ENCODE measurements at places on chromosomes 1 and 21.

DNA sequence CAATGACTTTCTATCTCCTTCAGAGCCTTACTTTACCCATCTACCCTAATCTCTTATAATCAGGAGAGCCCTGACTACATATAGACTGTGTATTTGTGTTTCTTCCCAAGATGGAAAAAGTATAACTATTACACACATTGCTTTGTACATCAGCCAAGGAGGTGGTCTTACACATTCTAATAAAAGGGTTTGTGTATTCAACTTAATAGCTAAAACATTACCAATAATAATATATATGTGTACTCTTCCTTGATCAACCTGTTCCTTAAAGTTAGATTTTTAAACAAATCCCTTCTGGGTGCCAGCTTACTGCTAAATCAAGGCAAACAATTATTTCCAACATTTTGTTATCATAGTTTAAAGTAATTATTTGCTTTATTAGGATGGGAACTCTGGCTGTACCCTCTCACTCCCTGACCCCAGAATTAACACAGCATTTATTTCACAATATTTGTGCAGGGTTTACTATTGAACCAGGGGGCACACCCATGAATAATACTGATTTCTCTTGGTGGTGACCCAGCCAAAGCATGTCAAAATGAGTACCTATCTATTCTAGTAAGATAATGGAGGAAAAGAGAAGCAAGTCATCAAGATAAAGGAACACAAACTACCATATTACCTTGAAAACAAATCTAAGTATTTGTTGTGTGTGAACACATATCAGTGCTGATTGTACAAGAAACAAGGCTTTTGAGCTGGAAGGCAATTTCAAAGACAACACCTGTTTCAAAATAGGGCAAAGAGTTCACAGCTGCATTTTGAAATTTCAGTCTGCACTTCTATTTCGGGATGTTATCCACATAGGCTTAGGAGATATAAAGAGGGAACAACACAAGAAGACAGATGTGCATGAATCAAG lies 30.1 kb upstream of the SLC45A3 start:
- DNase-seq: no peak

DNA sequence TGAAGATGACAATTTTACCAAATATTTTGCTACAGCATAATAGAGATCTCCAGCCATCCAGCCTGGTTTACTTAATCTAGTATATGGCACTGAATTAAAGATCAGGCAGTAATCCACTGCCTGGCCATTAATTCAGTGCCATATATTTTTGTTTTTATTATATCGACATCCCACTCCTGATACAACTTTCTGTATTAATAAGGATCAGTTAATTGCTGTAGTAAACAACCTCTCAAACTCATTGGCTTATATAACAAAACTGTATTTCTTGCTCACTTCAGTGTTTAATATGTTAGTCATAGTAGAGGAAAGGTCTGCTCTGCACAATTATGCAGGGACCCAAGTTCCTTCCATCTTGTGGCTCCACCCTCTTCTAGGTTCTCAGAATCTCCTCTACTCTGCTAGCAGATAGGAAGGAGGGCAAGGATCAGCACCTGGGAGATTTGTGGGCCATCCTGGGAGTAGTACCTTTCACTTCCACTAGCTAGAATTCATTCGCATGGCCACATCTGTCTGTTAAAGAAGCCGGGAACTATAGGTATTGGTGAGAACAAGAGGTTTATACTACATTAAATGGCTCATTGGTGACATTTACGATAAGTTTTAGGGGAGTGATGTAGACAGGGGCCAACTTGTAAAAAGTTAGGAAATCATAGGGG lies 3.6 kb upstream of the ZDHHC18 start:
- DNase-seq: no peak

- no peak for DNase-seq
Measured at GRCh38 chr1:84116558-84116957, 27.5 kb upstream of the PRKACB start.

- DNase-seq: no peak
Measured at GRCh38 chr1:181779343-181779742, 282.2 kb downstream of the ZNF648 start.

DNA sequence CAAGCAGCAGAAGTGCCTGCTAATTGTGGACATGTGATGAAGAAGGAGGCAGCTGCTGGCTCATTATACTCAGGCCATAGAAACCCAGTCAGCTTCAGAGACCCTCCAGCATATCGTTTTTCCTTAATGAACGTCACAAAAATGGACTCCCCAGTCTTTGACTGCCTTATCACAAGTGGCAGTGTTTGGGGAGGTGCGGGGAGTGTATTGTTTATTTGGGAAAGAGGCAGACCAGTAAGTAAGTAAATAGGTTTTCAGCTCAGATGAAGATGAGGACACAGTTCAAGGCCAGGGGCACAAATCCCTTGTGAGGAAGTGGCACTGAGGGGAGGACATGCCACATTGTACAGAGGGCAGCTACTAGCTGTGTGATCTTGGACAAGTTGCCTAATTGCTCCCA lies 43.5 kb upstream of the NRDC start:
- no peak for DNase-seq

DNA sequence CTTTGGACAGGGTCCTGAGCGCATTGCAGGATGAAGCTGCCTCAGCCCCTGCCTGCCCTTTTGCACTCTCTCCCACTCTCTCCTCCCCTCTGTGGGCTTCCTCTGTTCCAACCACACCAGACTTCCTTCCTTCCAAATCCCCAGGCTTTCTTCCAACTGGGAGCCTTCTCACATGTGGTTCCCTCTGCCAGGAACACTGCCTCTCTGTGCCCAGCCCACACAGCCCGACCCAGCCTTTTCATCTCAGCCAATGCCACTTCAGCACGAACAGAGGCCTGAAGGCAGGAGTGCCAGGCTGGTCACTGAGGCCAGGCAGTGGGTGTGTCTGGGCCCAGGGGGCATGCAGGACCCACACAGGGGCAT lies 5.9 kb downstream of the SELENON start:
- DNase-seq: no peak

- DNase-seq: no peak
Measured at GRCh38 chr21:25638660-25639550, at the start of gene JAM2. TSS of gene JAM2 (plus strand) at chr21:25639258. CDS start at chr21:25639822, 564 bp downstream.

DNA sequence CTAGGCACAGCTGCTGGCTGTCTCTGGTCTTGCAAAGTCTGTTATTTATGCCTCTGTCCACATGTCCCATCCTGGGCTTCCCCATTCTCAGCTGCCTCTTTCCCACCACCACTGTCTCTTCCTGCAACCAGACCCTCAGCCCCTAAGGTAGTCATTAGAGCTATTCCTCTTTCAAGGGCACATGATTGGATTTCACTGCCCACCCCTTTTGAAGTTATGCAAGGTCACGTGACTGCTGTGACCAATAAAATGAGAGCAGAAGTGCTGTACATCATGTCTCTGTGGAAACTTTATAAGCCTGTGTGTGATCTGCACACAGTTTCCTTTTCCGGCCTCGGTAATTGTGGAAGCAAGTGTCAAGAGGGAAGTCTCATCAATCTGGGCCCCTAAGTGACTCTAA lies 136.6 kb upstream of the HMGB4 start:
- DNase-seq: no peak

DNA sequence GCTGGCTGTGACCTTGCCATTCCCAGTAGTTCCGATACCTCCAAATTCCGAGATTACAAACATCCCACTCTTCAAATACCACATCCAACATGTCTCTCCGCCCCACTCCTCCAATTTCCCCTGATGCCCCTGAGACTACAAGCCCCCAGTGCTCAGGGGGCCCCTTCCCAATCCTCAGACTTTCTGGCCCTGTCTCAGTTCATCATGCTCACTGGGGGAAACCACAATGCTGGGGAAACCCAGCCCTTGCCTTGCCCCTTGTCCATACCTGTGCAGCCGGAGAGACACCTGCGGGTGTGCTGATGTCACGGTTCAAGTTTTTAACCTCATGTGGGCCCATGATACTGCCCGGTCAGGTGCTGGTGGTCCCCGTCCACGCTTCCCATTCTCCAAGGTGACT lies 226.6 kb downstream of the CAMTA1 start:
- no peak for DNase-seq

DNA sequence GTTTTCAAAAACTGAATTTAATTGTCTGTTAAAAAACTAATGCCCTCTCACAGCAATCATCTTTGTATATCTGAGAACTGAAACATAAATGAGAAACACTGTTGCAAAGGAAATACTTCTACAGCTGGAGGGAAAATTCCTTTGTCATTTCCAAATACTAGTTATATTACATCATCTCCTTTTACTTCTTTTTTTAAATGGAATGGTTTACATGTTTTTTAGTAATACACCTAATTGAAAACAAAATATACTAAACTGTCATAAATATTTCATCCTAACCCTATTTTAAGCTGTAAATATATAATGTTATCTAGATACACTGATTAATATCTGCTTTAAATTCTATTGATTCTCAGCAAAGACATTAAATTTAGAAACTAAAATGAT lies 19.1 kb downstream of the CDC42BPA start:
- DNase-seq: no peak

Measured in activated T-cell treated with anti-CD3 and anti-CD28 coated beads for 24 hours (primary cell).